ENCODE measurements at places on chromosomes 5 and 9.

DNA sequence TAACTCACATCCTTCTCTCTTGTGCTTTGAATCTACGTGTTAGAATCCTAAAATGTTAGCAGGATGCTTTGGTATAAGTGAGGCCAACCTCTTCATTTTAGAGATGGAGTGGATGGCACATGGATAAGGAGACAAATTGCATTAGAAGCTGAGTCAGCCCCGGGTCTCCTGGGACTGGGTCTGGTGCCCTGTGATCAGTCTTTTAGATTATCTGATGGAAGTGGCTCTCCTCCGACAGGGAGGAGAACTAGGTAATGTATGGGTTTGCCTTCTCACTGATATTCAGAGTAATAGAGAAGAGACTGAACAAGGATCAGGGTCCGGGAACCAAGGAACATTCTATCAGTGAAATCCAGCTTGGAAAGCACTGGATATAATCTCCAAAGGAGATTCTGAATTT is 74.9 kb upstream of the TNFSF8 start:
- DNase-seq: no peak

- DNase-seq: no peak
These were observed 7.6 kb downstream of the OLFML2A start for GRCh38 chr9:124784509-124784908.

DNA sequence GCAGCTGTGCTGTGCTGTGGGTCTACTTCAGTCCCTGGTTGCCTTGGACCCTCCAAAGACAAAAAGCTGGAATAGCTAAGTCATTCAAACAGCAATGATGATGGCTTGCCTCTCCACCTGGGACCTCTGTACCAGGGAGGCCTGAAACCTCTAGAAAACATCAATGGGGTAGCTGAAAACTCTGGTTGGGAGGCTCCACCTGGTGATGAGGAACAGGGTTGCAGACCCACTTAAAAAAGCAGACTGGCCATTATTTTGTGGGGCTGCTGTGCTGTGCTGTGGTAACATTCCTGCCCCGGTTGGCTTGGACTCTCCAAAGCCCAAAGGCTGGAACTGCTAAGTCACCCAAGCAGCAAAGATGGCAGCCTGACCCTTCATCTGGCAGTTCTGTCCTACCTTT is 839.3 kb upstream of the ARRDC3 start:
- no peak for DNase-seq

GRCh38 chr5:50535393-50535792 is 94.3 kb upstream of the EMB start:
- DNase-seq: no peak

GRCh38 chr9:127692071-127692470 is 14.7 kb upstream of the CFAP157 start:
- no peak for DNase-seq

GRCh38 chr5:160774666-160775315 is 77.2 kb downstream of the ATP10B start:
- no peak for DNase-seq

GRCh38 chr5:120073722-120074121 is 390.4 kb upstream of the PRR16 start:
- no peak for DNase-seq

DNA sequence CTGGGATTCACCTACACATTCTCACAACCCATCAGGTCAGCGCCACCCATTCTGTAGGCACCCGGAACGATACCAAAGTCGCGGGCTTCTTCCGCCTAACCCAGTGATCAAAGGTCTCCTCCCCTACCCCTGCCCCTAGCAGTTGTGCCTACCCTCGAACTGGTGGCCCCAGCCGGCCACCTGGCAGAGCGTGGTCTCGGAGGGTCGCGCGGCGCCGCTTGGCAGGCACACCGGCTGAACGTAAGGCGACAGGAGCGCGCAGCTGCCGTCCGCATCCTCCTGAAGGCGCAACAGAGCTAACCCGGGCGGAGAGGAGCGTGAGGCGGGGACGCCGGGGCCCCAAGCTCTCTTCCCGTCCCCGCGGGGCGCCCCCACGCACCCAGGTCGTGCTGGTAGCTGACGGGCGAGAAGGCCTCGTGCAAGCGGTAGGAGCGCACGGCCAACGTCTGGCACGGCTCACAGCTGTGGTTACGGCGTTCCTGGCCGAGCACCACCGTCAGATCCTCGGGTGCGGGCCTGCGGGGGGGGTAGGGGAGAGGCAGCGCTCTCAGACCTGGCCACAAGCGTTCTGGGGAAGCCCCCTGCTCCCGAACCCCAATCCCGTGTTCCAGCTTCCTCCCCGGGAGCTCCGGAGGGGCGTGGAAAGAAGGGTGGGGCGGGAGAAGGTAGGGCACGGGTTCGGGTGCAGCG is 2.8 kb upstream of the PFN3 start:
- DNase-seq: peak; percentile 26

DNA sequence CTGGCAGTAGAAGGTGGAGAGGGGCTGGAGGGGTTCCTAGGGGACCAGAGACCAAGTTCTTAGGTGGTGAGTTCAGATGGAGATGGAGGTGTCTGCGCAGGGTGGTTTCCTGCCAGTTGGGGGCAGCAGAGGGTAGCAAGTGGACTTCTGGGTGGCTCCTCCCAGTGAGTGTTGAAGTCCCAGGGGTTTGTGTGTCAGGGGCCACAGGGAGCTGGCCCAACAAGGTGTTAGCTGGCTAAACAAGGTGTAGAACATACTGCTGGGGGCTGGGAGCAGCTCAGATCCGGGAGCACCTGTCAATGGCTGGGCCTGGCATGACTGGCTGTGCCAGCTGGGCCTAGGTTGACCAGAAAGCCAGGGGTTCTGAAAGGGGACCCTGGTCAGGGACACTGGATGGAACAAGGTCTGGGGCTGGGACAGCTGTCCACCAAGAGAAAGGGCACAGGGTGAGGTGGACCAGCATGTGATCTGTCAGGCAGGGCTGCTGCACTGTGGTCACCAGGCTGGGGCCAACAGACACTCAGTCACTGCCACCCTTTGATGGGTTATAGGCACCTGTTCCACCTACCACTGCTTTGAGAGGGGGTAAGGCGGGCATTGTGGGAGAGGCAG is 35.6 kb downstream of the DAB2IP start:
- peak; percentile 83 for DNase-seq

DNA sequence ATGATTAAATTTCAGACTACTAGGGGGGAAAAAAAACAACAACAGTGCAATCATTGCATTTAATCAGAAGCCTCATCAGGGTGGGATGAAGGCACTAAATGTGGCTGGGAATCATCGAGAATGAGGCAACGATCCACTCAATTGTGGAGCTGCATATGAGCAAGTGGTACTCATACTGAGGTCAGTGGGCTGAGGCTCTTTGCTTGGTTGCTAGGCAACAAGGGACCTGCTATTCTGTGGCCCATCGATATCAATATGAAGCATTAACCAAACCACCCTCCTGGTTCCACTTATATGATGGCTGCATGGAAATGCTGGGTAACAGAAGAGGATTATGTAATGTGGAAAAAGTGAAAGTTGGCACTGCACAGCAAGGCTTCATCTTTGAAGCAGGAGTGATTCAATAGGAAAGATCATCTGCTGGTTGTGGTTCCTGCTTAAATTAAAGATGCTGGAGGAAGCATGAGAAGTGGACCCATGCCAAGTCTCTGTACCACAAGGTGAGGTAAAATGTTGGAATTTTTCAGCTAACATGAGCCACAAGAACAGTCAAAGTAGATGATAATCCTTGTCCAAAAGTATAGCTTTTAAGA is 159.8 kb upstream of the HMHB1 start:
- no peak for DNase-seq

DNA sequence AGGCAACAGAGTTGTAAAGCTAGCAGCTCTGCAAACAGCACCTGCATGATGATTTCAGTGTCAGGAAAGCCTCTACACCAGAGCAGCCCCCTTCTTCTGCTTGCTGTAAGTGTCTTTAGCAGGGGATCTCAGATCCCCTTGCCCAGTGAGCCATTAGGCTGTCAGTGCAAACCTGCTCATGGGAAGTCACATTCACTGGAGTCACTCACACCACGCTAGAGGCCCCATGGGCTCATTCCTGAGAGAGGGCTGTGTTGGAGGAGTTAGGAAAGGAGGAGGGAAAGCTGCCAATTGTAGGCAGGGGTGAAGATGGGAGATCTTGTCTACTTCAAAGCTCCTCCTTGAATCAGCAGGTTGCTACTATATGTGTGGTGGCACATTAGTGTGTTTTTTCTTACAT is 275.2 kb downstream of the SMARCA2 start:
- no peak for DNase-seq

DNA sequence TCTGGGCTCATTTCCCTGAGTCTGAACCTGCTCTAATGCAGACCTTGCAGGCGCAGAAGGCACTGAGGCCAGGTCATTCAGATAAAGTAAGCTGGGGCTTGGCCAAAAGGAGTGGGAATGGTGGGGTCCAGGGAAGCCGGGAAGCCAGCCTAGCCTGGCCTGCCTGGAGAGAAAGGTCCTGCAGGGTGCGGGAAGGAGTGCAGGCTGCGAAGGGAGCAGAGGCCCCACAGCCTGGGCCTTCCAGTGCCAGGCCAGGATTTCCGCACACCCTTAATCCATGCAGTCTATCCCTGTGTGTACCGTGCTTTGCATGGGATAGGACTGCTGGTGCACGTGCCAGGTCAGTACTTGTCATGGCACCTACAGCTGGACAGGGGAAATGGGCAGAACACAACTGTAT is 3.6 kb upstream of the STING1 start:
- no peak for DNase-seq

GRCh38 chr5:14216372-14216771 is 73.2 kb downstream of the TRIO start:
- no peak for DNase-seq

- DNase-seq: no peak
These were observed 27.3 kb downstream of the NR6A1 start for GRCh38 chr9:124743686-124744348.

DNA sequence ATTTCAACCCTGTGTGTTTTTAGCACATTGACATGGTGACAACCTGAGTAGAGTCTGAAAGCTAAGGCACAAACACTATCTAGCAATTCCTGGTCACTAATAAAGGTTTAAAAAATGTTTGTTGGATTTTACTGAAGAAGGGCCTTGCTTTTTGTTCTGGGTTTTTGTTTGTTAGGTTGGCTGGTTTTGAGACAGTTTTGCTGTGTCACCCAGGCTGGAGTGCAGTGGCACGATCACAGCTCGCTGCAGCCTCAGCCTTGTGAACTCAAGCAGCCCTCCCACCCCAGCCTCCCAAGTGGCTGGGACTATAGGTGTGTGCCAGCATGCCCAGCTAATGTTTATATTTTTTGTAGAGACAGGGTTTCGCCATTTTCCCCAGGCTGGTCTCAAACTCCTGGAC is 39.0 kb downstream of the PRKACG start:
- peak; percentile 67 for DNase-seq

- no peak for DNase-seq
These were observed 600.2 kb upstream of the TLE4 start for GRCh38 chr9:78971540-78971939.

- peak; percentile 3 for DNase-seq
These were observed 666.4 kb upstream of the ZNF608 start for GRCh38 chr5:125412561-125413495.

GRCh38 chr5:154370119-154370518 is 75.7 kb upstream of the SAP30L start:
- no peak for DNase-seq

- DNase-seq: no peak
These were observed 42.4 kb upstream of the F2RL1 start for GRCh38 chr5:76776391-76776790.

- no peak for DNase-seq
These were observed 45.6 kb downstream of the DAPK1 start for GRCh38 chr9:87543251-87543650.

GRCh38 chr5:147482706-147483180 is 27.1 kb downstream of the DPYSL3 start:
- no peak for DNase-seq

- no peak for DNase-seq
These were observed 34.0 kb downstream of the BOD1 start for GRCh38 chr5:173582216-173583111.

GRCh38 chr5:68194386-68194785 is 21.2 kb upstream of the PIK3R1 start:
- DNase-seq: no peak

DNA sequence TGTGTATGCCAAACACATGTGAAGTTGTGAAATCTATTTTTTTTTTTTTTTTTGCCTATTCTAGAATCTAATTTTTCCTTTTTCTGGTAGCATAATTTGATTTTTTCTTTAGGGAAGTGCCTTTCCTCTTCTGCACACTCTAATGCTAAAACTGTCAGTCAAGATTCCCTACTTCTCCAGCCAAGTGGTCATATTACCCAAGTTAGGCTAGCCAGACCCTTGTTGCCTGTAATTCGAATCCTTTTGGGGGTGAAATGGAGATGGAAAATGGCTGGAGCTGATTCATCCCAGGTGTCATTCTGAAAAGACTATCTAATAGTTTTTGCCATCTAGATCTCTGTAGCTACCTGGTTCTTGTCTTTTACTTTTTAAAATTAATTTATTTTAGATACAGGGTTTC is 24.8 kb upstream of the UBAP1 start:
- no peak for DNase-seq

DNA sequence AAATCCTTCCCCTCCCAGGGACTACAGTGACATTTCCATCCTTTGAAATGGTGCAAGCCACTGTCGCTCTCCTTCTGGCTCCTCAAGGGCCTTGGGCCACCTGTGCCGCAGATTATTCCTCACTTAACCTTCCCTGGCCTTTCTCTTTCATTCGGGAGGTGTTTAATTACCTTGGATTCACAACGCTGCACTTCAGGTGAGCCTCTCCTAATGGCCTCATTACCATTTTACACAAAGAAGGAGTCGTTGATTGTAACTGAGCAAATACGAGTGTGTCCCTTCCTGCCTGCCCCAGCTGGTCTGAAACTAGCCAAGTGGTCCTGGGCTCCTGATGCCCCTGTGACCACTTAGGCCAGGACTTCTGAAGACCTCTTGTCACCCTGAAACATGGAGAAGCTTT is 205.0 kb downstream of the CRB2 start:
- no peak for DNase-seq

DNA sequence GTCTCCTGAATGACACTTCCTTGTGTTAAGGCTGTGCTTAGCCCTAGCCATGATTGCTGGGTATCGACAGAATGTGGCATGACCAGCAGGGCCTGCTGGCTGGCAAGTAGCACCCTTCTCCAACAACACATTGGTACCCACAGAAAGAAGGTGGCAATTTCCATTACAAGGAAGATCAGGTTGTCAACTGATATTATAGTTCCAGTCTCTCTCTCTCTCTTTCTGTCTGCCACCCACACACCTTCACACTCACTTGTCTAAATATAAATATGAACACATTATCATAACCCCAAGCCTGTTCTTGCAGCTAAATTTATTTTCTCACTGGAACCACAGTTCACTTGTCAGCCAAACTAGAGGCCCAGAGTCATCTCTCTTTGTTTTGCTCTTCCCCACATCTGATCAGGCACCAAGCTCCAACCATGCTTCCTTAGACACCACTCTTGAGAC is 408.1 kb upstream of the PIK3R1 start:
- no peak for DNase-seq

DNA sequence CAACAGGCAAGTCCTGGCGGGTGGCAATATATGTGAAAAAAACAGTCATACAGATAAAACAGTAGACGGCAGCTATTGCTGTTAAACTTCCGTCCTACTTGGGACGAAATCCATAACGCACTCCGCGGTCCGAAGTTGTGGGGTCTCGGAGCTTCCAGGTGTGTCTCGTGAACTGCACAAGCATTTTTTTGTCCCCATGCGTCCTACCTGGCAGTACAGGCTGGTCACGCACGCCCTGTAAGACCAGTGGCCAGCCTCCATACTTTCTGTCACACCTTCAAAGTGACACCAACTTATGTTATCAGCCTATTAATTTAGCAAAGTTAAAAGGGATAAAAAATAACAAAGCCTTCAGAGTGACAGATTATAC is 51.3 kb downstream of the TGFBI start:
- no peak for DNase-seq

GRCh38 chr5:59768152-59769040 is 125.1 kb downstream of the PDE4D start:
- DNase-seq: peak; percentile 53

Measured in hematopoietic multipotent progenitor cell treated with erythropoietin and hydrocortisone succinate and interleukin-3 and kit ligand, for 6 days (in vitro differentiated cells).